ENCODE measurements at places on chromosomes 2 and 18. TPM values are rescaled to one million over a fixed set of nuclear protein-coding genes. Genes with fewer than 3 reads are reported as not detected.

CIB4 gene
- total RNA-seq = not detected

FER1L5 gene
- 0.78 TPM for total RNA-seq

FOXI3 gene
- not detected for total RNA-seq

C2orf49 gene
- 19.2 TPM for total RNA-seq

RTKN gene
- 16.3 TPM for total RNA-seq

PNKD gene
- 27.8 TPM for total RNA-seq

CLK1 gene
- total RNA-seq = 59.5 TPM

CAMKMT gene
- 7.4 TPM for total RNA-seq

COBLL1 gene
- 16.1 TPM for total RNA-seq

SCYGR7 gene
- not detected for total RNA-seq

HOXD8 gene
- total RNA-seq = 0.46 TPM

DNAJC5G gene
- total RNA-seq = not detected

DGUOK gene
- total RNA-seq = 50.7 TPM

IL1RL1 gene
- 40.2 TPM for total RNA-seq

VWA3B gene
- not detected for total RNA-seq

SLC4A3 gene
- total RNA-seq = 4.0 TPM

DSC3 gene
- 0.46 TPM for total RNA-seq

GNAL gene
- 0.20 TPM for total RNA-seq

HOXD10 gene
- total RNA-seq = not detected

GPR45 gene
- not detected for total RNA-seq

CYRIA gene
- total RNA-seq = 5.5 TPM

SCN3A gene
- total RNA-seq = 0.40 TPM

DYSF gene
- 2.3 TPM for total RNA-seq

ORMDL1 gene
- total RNA-seq = 54.2 TPM

MC4R gene
- not detected for total RNA-seq

SP100 gene
- total RNA-seq = 111 TPM

RAB6D gene
- not detected for total RNA-seq

CDCA7 gene
- 0.83 TPM for total RNA-seq

MEP1B gene
- not detected for total RNA-seq

GKN2 gene
- not detected for total RNA-seq

ERICH2 gene
- total RNA-seq = 0.76 TPM

RESP18 gene
- not detected for total RNA-seq

FAP gene
- 172 TPM for total RNA-seq

SERPINB12 gene
- not detected for total RNA-seq

EMILIN2 gene
- total RNA-seq = 3.4 TPM

FKBP1B gene
- 6.8 TPM for total RNA-seq

ECEL1 gene
- total RNA-seq = not detected

AKAIN1 gene
- not detected for total RNA-seq

Data from smooth muscle cell of the pulmonary artery (primary cell).